ENCODE measurements at places on chromosomes 3 and 15. TPM values are rescaled to one million over a fixed set of nuclear protein-coding genes. Genes with fewer than 3 reads are reported as not detected.

GRCh38 chr3:115488409-115488808, 134.9 kb upstream of the GAP43 start:
- no peak for DNase-seq

- no peak for DNase-seq
Measured at GRCh38 chr3:45860481-45860880, 18.6 kb upstream of the LZTFL1 start.

DNA sequence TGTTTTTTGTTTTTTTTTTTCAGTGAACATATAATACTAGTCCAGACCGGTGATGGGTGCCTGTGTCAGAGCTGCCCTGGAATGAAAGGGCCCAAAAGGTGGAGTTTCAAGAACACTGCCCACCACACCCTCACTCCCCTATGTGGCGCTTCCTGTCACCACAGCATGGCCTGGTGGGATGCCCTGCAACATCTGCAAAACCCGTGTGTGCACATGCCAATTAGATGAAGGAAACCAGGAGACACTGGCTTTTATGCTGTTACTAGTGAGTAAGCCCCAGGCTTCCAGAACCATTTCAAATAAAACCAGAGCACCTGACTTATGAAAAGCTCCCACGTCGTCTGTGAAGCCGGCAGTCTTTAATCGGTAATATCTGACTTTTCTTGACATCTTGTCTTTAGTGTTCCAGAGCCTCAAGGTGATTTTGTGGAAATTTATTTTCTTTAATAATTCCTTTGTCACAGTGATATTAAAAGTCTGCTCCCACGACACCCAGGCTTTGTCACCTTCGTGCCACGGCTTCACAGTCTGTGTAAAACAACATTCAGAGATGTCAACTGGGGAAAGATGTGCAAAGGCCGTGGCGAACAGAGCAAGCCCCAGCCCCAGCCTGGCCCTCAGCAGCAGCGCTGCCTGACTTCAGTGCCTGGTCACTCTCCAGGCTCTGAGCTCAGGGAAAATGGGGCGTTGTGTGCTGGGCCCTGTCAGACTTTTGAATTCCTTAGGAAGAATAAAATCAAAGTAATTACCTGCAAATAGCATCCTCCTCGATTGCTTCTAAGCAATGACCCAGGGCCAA, 6.4 kb downstream of the CFAP92 start:
- no peak for DNase-seq

GRCh38 chr3:178072391-178073305, 463.6 kb upstream of the KCNMB2 start:
- no peak for DNase-seq

GRCh38 chr3:177711637-177712036, 514.4 kb upstream of the TBL1XR1 start:
- no peak for DNase-seq

DNA sequence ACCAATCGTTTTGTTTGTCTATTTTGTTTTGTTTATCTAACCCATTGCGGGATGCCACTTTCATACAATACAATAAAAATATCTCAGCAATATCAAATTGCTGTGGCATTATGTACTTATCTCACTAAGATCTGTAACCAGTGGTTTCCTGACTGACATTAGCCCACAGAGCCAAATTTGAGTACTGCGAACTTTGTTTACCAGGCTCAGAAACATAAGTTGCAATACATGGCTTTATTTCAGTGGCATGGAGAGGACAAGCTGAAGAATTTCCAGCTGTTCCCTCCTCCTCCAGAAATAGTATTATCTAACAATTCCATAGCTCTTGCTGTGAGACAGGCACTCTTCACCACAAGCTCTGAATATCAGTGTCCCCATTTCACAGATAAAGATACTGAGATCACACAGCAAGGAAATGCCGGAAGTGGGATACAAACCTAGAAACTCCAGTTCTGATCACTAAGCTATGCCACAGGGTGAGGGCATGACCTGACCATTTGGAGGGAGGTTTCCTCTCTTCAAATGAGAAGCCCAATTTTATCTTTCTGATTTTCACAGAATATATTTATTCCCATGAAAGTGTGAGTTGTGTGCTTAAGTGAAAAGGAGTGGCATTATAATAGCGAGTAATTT, 469.9 kb upstream of the CBLB start:
- DNase-seq, result no peak

GRCh38 chr3:110106805-110107204, 769.5 kb upstream of the DPPA4 start:
- no peak for DNase-seq

DNA sequence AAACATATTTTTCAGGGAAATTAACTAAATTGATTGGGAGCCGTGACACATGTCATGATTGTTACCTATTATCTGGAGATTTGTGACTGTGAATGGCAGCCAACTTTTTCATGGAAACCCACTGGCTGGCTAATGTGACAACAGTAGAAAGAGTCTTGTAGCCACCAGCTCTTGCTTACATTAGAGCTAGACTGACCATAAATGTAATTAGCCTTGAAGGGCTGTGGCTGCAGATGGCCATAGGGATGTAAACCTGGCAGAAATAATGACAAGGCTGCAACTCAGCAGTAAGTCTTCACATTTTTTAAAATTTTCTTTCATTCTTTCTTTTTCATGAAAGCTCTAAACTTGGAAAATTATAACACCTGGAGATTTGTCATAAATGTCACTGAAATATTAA, 168.2 kb upstream of the ROBO2 start:
- DNase-seq, result no peak

- DNase-seq, result no peak
Measured at GRCh38 chr15:92638291-92638708, 17.3 kb downstream of the FAM174B start.

DNA sequence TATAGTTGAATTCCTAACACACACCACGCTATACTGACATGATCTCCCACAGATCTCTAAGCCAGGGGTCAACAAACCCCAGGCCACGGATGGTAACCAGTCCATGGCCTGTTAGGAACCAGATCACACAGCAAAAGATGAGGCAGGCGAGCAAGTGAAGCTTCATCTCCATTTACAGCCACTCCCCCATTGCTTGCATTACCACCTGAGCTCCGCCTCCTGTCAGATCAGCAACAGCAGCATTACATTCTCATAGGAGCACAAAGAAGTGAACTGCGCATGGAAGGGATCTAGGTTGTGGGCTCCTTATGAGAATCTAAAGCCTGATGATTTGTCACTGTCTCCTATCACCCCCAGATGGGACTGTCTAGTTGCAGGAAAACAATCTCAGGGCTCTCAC, 2.7 kb downstream of the PDCD7 start:
- DNase-seq, result no peak

DNA sequence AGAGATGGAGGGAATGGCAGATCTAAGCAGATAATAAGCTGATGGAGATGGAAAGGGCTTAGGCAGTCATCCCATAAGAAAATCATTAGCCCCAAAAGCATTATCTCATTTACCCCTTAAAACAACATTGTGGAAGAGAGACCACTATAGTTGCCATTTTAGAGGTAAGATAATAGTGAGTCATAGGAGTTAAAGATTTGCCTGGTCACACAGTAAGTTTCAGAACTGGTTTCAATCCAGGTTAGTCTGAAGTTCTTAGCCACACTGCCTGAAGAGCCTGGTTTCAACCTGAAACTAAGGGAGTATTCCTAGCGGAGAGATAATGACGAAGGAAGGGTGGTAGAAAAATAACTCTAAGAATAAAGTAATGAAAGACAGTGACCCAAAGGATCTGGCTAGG, 13.0 kb upstream of the UBR1 start:
- DNase-seq, result no peak

GRCh38 chr3:197555281-197556261, at the start of gene BDH1:
Gene BDH1, minus strand, starts transcription at chr3:197555968. Its CDS starts 9,525 bp downstream, at chr3:197546443.
- peak; percentile 56 for DNase-seq

DNA sequence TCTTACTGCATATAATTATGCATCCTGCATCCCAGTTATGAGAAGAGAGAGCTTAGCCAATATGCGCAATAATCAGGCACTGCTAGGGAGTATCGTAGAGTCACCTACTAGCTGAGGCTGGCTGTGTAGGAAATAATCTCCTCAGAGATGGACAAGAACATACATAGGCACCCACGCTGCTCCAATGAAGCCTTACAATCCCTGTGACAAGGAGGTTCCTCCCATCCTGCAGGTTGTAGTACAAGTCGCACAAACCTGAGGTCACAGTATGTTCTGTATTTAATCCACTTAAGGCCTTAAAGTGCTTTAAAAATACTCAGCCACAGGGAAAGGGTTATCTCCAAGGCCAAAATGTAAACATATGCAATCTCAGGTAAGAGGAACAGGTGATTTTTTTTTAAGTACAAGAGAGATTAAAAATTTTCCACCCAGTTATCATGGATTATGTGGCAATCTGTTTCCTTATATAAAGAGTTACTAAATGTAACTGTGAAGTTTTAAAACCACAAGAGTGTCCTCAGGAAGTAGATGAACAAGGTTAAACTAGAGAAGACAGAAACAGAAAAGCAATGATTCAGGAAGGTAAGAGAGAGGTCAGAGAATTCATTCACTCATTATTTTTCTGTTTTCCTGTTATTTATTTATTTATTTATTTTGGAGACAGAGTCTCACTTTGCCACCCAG, 7.5 kb upstream of the COLQ start:
- no peak for DNase-seq

DNA sequence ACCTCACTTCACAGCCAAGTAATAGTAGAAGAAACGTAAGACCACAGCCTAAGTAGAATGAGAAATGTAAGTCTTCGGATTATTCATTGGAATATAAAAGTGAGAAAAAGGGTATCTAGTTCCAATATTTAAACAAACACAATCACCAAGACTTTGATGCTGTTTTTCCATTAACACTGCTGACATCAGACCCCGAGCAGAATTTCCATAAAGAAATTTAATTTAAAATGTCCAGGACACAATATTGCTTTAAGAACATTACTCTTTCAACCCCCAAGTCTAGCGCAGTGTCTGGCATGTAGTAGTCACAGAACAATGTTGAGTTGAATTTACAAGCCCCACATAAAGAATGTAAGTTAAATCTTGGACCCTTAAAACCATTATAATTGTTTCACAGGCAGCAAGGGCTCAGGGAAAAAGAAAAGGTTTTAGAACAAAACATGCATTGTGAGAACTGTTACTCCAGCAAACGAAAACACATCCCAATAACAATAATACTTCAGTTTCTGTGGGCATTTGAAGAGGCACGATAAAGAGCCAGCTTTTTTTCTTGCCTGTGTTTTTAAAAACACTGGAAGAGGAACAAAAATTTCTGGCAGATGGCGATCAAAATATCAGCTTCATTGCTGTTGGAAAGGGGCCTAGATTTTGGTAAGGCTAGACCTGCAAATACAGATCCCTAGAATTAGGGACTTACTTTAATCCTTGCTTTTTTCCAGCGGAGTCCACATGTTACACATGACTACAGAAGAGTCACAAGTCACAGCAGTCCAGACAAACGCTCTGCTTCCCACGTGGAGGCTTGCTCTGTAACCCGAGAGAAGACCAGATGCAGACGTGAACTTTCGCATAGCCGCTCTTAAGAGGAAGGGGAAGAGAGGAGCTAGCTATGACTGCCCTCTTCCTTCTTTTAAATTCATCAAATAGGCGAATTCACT, 77.9 kb upstream of the IGSF10 start:
- no peak for DNase-seq

- DNase-seq, result peak; percentile 79
Measured at GRCh38 chr15:67548862-67549651, 6.6 kb downstream of the MAP2K5 start.

- no peak for DNase-seq
Measured at GRCh38 chr3:148331081-148331846, 366.4 kb upstream of the AGTR1 start.

GRCh38 chr3:126657901-126658300, 3.0 kb upstream of the TXNRD3 start:
- DNase-seq, result no peak

GRCh38 chr3:10351013-10351735, 30.3 kb upstream of the SEC13 start:
- no peak for DNase-seq

GRCh38 chr15:67137951-67138848, 72.8 kb downstream of the SMAD3 start:
- DNase-seq, result no peak

DNA sequence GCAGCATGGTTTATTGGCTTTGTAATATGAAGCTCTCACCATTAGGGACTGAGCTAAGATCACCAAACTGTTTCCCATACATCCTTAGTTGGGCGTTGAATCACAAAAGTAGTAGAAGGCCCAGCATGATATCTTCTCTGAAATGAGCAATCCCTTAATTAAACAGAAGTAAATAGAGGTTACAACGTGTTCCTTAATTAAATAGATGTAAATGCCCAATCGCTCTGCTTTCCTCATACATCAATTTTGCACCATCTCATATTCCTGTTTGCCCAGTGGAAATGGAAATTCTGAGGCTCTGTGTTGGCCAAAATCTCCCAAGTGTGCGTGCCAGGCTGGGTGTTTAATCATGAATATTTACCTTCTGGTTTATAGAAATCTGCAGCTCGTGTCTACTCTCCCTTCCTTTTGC, 107.4 kb upstream of the FOXB1 start:
- no peak for DNase-seq

DNA sequence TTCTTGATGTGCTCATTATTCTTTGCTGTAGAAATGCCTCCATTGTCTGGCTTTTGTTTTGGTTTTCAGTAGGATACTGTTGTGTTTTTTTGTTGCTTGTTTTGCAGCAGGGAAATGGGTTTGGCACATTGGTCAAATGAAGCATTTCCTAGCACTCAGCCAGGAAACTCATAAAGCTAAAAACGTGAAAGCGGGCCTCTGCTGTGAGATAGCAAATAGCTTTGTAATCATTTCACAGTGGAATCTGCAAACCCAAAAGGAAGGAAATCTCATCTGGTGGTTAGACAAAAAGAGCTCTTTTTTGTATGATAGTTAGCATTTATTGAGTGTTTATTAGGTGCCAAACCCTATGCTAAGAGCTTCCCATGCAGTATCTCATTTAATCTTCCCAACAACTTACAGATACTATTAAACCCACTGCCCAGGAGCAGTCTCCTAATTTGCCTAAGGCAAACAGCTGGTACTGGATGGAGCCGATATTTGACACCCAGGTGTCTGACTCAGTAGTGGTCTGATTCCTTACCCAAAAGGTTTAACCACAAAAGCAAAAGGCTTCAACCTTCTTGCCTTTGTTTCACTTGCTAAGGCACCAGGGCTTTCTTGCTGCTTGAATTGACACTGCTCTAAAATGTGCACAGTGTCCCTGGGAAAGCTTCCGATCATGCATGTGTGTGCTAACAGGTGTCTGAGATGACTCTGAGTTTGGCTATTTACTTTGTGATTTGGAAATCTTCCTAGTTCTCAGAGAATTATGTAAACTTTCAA, 527.9 kb upstream of the MDFIC2 start:
- DNase-seq, result no peak

Gene KCNAB1
- 37.6 TPM for total RNA-seq

Gene TAGLN3
- total RNA-seq, result 284 TPM

Gene REC114
- not detected for total RNA-seq

Gene CCDC9B
- total RNA-seq, result 16.5 TPM

Gene CIDEC
- total RNA-seq, result not detected

Gene ROBO2
- total RNA-seq, result 50.7 TPM

Gene TRIM42
- total RNA-seq, result not detected

Gene CYP8B1
- not detected for total RNA-seq

Gene C3orf85
- total RNA-seq, result not detected

Gene GPR160
- total RNA-seq, result 0.30 TPM

Gene ILDR1
- total RNA-seq, result not detected

Gene ITPKA
- total RNA-seq, result 42.2 TPM

Gene STXBP5L
- total RNA-seq, result 119 TPM

Gene RASL12
- total RNA-seq, result 18.2 TPM

All from dorsolateral prefrontal cortex (tissue), 122 donors.